ENCODE measurements at places on chromosomes 12 and 14.

DNA sequence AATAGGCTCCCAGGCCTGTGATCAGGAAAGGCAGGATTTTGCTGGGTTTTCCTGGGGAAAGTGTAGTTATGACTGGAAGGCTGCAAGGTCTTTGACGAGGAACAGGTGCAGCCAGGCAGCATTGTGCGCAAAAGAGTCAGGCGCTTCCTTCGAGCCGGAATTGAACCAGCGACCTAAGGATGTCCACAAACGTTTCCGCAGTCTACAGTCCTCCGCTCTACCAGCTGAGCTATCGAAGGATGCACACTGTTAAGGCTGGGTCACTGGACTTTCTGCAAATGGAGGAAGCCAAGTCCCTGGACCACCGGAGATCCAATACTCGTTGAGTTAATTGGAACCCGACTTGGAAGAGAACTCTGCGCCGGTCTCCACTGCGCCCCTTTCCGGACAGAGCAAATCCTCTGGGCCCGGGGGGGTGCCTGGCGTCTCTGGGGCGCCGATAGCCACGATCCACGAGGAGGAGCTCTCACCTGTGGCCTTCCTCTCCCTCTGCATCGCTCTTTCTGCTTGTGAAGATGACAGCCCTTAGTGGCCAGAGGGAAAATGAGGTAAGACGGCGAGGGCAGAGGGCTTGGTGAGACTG, 18.4 kb upstream of the OR6S1 start:
- no peak for DNase-seq

DNA sequence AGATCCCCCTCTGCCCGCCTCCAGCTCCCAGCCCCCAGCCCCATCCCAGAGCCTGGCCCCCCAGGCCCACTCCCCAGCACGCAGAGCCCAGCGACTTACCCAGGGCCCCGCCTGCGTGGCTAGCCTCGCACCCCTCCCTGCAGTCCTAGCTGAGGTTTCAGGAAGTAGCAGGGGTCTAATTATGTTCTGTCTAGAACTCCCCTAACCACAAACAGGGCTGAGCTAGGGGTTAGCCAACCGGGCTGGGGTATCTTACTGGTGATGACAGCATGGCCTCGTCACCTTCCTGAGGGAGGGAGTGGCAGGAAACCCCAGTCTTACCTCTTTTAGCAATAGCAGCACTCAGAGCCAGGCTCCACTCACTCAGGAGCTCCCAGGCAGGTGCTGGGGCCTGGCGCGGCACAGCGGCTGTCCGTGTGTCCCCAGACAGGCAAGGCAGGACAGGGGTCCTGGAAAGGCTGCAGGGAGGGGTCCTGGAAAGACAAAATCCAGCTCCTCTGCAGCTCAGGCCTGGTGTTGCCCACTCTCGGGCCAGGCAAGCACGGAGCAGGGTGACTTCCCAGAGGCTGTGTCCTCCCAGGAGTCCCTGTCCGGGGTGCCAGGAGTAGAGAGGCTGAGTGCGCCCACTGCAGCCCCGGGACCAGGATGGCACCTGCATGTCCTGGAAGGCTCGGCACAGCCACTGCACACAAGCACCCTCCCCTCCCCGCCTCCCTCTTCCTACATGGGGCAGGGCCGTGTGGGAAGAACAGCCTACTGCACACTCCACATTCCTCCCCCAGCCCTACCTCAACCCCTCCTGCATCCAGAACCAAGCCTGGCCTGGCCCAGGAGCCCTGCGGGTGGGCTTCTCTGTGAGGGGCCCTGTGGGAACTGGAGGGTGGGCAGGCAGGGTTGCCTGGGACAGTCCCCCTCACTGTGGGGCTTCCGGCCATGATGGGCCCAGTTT, at the start of gene GPR132:
GPR132 (minus strand) TSS at position 151 of the 949 bp plus-strand sequence. CDS start 10,010 bp downstream, outside the sequence.
- DNase-seq = peak; percentile 83

GRCh38 chr12:53805791-53806190, 54.0 kb upstream of the CISTR start:
- DNase-seq = no peak

DNA sequence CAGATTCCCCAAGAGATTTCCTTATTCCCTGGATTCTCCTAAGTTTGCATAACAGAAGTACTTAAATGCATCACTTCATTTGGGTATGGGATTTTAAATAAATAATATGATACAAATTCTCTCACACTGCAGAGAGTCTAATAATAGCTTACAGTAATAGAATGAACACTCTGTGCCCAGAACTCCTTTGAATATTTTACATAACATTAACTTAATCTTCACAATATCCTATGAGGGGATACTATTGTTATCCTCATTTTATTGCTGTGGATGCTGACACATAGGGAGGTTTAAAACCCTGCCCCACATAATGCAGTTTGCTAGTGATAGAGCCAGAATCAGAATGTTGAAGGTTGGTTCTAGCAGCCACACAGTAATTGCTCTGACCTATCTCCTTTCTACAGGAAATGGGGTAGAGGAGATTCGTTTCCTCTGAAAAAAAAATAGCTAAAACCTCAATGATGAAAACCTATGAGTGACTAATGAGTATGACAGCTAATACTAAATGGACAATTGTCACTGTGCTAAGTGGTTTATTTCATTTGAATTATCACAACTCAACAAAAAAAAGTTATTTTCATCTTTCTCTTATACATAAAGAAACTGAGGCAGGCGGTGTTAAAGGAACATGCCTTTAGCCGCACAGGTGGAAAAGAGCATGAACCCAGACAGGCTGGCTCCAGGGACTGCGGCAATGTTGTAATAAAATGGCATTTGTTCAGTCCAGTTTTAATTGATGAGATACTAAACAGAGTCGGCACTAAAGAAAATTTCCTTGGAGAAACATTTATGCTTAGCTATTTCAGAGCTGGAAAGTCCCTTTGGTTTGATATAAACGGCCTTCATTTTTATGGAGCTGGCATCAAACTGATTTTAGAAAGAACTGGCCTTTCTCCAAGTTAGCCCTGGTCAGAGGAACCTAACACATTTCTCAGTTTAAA, 880.9 kb downstream of the NRXN3 start:
- DNase-seq = no peak

DNA sequence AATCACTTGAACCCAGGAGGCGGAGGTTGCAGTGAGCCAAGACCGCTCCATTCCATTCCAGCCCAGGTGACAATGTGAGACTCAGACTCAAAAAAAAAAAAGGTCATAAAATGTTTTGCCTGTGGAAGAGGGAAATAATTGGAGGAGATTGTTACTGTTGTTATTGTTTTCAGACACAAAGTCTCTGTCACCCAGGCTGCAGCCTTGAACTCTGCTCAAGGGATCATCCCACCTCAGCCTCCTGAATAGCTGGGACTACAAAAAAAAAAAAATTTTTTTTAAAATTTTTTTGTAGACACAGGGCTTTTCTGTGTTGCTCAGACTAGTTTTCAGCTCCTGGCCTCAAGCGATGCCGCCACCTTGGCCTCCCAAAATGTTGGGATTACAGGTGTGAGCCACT, 33.9 kb downstream of the ARID2 start:
- no peak for DNase-seq

DNA sequence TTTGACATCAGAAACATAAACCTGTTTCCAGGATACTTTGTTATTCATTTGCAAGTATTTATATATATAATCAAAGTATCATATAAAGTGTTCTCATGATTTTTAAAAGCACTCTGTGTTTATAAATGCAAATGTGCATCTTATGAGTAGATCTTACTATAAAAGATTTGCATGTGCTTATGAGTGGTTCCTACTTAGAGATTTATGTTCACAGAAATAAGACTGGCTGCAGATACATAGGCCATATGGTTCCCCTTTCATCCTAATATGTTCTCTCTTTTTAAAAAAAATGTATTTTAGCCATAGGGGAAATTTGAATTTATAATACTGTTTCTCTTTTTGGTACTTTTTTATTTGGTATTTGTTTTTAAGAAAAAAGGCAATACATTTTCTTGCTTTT, 174.2 kb downstream of the ESR2 start:
- DNase-seq = no peak

DNA sequence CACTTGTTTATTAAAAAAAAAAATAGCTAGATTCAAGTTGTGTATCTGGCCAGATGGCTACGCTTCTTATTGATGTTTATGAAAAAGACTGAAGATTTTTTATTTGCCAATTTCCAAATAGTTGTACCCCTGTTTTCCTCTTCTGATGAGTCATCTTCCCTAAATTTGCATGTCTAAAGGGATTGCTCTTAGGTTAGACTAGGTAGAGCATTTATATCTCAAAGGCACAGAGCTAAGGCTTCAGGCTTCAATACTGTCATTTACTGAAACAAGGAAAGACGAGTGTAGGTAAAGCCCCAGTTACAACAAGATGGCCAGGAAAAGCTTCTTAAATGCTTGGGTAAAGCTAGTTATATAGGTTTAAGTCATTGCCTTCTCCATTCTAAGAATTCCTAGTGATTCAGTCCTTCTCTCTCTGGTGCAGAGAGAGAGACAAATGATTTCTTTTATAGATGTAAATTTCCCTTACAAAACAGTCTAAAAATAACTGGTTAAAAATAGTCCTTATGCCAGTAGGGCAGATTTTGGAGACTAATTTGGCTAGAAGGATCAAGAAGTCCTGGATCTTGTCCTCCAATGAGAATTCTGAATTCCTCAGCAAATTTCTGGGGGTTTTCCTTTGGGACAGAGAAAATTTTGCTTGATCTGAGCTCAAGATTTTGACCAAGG, 26.1 kb downstream of the LEMD3 start:
- no peak for DNase-seq

- DNase-seq = no peak
Measured at GRCh38 chr12:42507081-42507480, 82.5 kb downstream of the PRICKLE1 start.

GRCh38 chr12:10672231-10672868, 1.5 kb downstream of the STYK1 start:
- no peak for DNase-seq

All from GM19239 (cell line).